Activated CD4-positive, alpha-beta T cell treated with anti-CD3 and anti-CD28 coated beads for 36 hours (primary cell): ENCODE measurements at places on chromosomes 3 and 15. TPM values are rescaled to one million over a fixed set of nuclear protein-coding genes. Genes with fewer than 3 reads are reported as not detected.
A peak's percentile ranks its signal among the peaks of the same experiment; 100 is the strongest.

The ABI3BP gene
- total RNA-seq: not detected

GRCh38 chr3:153356908-153357307 lies 194.9 kb downstream of the RAP2B start:
- H3K27me3 ChIP-seq: peaks cover 2% of the 10 kb centered on the region
- H3K36me3 ChIP-seq: no peaks in the 10 kb centered on the region
- no peak overlapping the region for H3K27ac ChIP-seq
- no peak for DNase-seq
- H3K4me1 ChIP-seq: no peaks in the 10 kb centered on the region
- no peak overlapping the region for H3K4me3 ChIP-seq

- peak overlapping the region; percentile 80 for H3K27ac ChIP-seq
- H3K36me3 ChIP-seq: peaks cover 93% of the 10 kb centered on the region
- H3K27me3 ChIP-seq: no peaks in the 10 kb centered on the region
- no peak for DNase-seq
- H3K4me3 ChIP-seq: no peak overlapping the region
Observed at GRCh38 chr15:93018574-93018973, 70.4 kb downstream of the RGMA start.

DNA sequence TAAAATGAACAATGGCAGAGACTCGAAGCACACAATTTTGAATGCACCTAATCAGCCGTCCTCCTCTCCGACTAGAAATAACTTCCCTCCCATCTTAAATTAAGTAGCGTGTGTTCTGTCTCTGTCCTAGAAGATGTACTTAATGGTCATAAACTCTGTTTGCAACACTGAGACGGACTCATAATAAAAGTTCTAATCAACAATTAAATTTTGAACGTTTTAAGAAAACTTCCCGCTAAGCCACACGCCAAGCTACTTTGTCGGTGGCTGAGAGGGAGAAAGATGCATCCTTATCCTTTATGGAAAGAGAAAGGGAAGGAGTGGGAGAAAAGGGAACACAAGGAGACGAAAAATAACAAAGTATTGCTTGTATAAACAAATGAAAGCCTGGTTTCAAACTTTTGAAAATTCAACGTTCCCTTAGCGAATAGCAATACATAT lies 989 bp downstream of the GNB4 start:
- peaks cover 19% of the 10 kb centered on the region for H3K4me1 ChIP-seq
- peak overlapping the region; percentile 67 for H3K4me3 ChIP-seq
- DNase-seq: no peak
- H3K36me3 ChIP-seq: peaks cover 2% of the 10 kb centered on the region
- H3K27ac ChIP-seq: no peak overlapping the region
- peaks cover 60% of the 10 kb centered on the region for H3K27me3 ChIP-seq

GRCh38 chr3:161231861-161232260 lies 10.8 kb downstream of the NMD3 start:
- H3K4me1 ChIP-seq: peaks cover 8% of the 10 kb centered on the region
- no peak overlapping the region for H3K27ac ChIP-seq
- H3K4me3 ChIP-seq: no peak overlapping the region
- no peak for DNase-seq
- no peaks in the 10 kb centered on the region for H3K27me3 ChIP-seq

DNA sequence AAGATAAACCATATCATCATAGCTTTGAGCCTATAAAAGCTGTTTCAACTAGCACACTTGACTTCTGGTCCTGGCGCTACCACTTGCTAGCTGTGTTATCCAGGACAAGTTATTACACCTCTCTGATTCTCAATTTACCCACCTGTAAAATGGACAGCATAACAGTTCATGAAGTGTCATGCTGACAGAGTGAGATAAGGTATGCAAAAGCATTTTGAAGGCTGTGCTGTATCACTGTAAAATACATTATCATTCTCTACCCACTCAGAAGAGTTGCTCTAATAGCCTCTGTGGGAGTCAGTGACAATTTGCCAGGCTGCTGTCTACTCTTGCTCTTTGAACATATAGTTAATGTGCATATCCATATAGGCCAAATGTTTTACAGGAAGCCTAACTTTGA lies 93.0 kb downstream of the SSR3 start:
- no peaks in the 10 kb centered on the region for H3K27me3 ChIP-seq
- no peaks in the 10 kb centered on the region for H3K4me1 ChIP-seq
- no peaks in the 10 kb centered on the region for H3K36me3 ChIP-seq
- DNase-seq: no peak
- H3K27ac ChIP-seq: no peak overlapping the region

- peaks cover 14% of the 10 kb centered on the region for H3K4me1 ChIP-seq
- peaks cover under 1% of the 10 kb centered on the region for H3K36me3 ChIP-seq
- H3K4me3 ChIP-seq: no peak overlapping the region
Observed at GRCh38 chr3:72368331-72368975, 479.8 kb downstream of the SHQ1 start.
